ENCODE measurements at places on chromosomes 5 and 9.

DNA sequence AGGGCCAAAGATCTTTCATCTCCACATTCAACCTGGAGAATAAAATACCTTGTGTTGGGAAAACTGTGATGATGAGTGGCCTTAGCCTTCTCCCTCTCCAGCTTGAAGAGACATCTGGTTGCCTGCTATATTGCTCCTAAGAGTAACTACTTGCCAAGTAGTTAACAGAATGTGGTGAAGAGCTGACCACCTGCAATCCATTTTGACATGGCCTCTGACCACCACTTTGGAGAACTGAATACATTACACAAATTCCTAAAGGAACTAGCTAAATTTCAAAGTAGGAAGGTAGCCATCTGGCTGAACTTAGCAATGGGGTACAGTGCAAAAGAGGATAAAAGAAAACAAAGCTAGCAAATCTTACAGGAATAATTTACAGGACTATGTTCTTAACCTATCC, 7.2 kb downstream of the TBCA start:
- DNase-seq = no peak

DNA sequence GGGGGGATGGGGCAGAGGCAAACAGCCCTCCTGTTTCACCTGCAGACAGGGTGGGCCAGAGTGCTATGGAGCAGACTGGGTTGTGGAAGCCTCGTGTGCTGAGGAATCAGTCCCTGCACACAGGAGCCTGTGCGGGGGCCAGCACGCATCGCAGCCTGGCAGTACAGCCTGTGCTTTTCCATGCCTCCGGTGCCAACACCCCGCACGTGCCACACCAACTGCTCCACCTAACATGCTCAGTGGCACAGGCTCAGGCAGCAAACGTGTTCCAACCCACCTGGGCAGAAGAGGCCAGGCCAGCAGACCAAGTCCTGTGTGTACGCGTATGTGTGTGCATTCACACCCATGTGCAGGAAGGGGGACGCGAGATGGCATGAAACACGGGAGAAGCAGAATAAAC, 37.4 kb upstream of the FBXW11 start:
- DNase-seq = no peak

- DNase-seq = no peak
These were observed 56.2 kb upstream of the ANKRD33B start for GRCh38 chr5:10507575-10508096.

GRCh38 chr9:91978740-91979414, 28.8 kb upstream of the ROR2 start:
- DNase-seq = peak; percentile 40

DNA sequence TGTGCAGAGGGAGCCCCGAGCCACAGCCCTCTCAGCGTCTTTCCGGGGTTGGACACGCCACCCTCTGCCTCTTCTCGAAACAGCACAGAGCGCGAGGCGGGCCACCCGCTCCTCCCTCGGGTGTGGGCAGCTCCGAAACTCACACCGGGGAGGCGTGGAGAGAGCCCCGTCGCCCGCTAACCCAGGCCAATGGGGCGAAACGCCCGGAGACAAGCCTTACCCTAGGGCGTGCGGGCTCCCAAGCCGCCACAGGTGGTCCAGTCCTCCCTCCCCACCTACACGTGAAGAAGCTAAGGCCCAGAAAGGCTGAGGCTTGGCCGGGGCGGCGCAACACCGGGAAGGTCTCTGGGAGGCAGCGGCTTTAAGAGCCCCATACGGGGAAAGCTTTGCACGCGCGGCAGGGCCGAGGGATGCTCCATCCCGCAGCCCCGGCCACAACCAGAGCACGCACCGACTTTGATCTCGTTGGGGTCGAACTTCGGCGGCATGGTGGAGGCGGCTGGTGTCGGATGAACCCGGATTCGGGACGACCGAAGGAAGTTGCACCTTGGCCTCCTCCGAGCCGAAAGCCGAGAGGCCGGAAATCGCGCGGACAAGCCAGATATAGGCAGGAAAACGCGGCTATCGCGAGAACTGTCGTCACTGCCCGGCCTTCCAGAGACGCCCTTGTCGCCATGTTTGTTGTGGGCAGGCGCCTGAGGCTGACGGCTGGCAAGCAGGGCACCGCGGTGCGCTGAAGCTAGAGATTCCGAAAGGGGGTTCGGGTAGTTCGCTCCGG, at the start of the genes LRSAM1 and RPL12:
Gene LRSAM1 (plus strand): TSS at position 681 of the 778 bp plus-strand sequence. CDS start 3,018 bp downstream, outside the sequence.
Gene RPL12 (minus strand): TSS at position 577 of the 778 bp plus-strand sequence. CDS start 89 bp downstream, at position 488.
- DNase-seq = peak; percentile 94

GRCh38 chr5:158463938-158464337, 605.0 kb upstream of the CLINT1 start:
- no peak for DNase-seq

DNA sequence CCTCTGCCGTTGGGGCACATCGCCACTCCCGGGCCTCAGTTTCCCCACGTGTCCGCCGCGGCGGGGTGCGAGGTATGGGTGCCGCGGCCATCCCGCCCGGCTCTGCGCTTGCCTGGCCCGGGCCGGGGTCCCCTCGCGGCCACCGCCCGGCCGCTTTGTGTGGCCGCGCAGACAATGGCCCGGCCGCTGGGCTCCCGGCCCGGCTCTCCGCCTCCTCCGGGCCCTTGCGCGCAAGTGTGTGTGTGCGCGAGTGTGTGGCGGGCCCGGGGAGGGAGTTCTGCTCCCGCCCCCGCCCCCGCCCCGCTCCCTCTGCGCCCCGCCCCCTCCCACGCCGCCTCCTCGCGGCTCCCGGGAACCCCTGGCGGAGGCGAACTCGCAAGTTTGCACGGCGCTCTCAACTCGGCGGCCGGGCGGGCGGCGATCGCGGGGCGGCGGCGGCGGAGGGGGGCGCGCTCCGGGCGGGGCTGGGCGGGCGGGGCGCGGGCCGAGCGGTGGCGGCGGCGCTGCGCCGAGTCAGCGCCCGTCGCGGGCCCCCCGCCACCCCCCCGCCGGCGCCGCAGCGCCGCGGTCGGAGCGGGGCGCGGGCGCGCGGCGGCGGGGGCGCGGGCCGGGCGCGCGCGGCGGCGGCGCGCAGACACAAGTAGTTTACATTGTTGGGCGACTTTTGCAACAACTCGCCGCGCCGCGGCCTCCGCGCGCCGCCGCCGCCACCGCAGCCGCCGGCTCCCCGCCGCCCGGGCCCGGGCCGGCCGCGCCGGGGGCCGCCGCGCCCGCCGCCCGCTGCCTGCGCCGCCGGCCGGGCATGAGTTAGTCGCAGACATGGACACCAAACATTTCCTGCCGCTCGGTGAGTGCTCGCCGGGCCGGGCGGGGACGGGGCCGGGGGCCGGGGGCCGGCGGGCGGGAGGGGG, at the start of gene RXRA:
Gene RXRA (plus strand): TSS at position 643 of the 911 bp plus-strand sequence. CDS start 177 bp downstream, at position 820.
- DNase-seq = peak; percentile 92

DNA sequence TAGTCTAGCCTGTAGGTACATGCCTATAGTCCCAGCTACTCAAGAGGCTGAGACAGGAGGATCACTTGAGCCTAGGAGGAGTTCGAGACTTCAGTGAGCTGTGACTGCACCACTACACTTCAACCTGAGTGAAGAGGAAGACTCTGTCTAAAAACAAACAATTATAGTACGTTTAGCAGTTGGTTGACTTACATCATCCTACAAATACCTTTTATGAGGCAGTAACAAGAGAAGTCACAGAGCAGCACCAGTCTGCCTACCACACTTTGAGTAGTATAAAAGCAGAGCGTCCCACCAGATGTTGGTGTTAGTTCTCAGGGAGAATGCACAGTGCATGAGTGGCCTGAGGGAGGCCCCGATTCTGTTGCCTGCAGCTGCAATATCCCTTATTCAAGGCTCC, 16.1 kb downstream of the ZFR start:
- DNase-seq = no peak

DNA sequence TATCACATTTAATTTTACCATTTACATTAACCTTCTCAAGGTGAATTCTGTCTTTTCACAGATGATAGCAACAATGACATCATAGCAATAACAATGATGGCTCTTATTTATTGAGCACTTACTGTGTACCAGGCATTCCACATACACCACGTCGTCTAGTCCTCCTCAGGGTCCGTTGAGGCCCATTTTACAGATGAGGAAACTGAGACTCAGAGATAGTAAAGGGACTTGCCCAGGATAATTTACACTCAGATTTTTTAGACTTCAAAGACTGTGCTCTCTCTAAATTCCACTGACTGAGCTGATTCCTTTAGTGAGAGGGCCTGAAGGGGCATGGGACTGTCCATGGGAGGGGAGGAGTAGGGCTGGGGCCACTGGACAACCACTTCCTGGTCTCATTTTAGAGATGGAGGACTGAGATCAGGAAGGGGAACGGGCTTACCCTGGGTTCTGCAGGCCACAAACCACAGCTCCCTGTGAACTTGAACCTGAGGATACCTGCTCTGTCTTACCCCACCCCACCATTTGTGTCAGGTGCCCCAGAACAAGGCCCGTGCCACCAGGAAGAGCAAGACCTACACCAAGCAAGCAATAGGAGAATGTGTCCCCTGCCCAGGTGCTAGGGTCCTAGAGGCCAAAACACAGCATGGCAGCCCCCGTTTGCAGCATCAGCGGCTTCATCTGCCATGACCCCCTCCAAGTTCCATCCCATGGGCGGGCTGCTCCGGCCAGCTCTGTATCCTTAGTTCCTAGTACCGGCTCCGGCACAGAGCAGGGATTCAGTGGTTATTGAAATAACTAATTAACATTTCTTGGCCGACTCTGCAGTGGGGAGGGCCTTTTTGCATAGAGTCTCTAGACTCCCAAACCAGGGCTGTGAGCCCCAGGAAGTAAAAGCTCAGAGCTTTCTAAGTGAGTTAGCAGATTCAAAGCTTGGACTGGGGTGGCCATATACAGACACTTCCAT, 96.6 kb downstream of the RGS3 start:
- no peak for DNase-seq

GRCh38 chr5:173872957-173873305, 15.2 kb upstream of the CPEB4 start:
- DNase-seq = no peak

- no peak for DNase-seq
These were observed 7.7 kb downstream of the DNLZ start for GRCh38 chr9:136355616-136356557.

GRCh38 chr9:21679432-21679831, 123.0 kb upstream of the MTAP start:
- no peak for DNase-seq

- DNase-seq = no peak
These were observed 48.4 kb upstream of the TUT7 start for GRCh38 chr9:86402591-86402990.

DNA sequence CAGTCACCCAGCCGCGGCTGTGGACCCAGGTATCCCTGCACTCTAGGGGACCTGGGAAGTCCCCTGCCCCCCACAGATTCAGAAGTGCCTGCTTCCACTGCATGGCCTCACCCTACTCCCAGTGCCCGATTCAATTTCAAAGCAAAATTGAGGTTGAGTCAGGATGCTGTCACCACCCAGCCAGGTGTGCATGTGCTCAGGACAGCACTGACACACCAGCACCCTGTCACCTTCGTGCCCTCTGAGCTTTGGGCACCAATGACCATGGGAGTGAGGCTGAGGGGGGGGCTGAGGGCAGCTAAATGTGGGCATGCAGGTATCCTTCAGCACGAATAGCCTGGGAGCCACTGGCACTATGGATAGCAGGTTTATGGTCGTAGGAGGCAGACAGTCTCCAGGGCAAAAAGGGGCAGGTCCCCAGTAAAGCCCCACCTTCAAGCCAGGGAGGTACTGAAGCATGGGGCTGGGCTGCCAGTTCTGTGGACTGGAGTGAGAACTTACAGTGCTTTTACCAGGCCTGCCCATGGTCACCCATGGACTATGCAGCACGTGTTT, 1151.6 kb upstream of the CDH6 start:
- no peak for DNase-seq

DNA sequence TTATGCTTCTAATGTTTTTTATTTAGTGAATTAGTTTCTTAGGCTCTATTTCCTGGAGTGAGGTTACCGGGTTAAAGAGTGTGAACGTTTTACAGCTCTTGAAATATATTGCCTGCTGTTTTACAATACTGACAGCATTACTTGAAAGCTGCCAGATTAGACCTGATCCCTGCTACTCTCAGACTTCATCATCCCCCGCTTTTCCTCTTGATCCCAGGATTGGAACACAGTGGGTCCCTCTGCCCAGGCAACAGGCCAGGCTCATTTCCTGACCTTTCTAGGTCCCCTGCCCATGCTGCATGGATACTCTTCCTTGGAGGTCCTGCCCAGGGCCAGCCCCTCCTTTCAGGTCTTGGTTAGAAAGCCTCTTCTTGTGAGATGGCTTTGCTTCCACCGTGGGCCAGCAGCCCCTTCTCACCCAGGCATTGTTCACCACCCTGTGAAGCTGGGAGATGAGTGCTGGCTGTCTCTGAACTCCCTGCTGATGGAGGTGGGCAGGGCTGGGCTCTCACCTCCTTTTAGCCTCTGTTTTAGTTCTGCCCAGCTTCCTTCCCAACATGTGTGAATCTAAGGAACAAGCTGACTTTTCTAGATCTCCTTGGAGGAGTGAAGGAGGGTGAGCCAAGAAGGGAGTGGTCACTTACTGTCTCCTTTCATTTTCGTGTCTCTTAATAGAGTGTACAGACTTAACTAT, 15.5 kb upstream of the FAM120AOS start:
- peak; percentile 49 for DNase-seq

GRCh38 chr5:77461287-77461686, 30.8 kb downstream of the WDR41 start:
- no peak for DNase-seq

DNA sequence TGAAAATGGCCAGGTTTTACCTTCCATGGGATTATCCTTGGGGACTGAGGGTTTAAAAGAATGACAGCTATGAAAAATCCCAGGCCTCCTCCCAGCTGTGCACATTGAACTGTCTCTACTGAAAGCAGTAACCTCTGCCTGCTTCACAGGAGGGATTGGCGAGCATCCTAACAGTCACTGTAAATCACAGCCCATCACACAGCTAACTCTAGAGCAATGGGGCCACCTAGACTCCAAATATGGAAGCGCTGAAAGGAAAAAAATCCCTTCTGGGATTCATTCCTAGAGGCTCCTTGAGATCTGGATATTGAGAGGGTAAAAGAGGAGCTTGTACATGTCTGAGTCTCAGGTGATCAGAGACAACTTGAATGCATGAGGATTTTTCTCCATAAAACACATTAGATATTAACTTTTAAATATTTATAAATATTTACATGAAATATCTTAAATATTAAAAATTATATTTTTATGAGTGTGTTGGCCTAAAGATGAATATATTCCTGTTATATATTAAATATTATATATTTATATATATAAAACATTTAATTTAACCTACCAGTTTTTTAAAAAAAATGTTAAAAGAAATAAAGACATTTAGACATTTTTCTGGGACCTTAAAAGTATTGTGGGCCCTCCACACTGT, 133.8 kb upstream of the SLC24A2 start:
- DNase-seq = peak; percentile 70

DNA sequence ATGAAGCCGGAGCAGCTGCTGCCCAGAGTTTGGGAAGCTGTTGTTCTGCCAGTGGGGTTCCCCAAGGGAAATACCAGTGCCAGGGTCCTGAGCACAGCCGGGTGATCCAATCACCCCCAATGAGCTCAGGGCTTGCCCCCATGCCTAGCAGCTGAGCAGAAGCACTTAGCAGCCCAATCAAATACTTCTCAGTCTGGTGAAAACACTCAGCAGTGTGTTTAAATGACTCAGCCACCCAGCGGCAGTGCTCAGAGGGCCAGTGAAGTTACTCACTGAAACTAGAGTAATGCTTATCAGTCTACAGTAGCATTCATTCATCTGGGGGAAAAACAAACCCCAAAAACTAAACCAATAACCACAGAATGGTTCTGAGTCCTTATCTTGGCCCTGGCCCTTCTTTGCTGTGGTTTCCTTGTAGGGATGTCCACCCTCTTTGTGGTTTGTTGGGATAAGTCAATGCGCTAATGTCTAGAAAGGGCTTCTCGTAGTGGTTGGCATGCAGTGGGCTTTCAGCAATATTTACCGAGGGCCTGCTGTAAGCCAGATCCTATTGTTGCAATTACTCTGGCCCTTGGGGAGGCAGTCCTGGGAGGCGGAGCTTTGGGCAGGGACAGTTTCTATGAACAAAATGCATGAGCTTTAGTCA, 43.1 kb downstream of the LHX2 start:
- no peak for DNase-seq

GRCh38 chr9:89929673-89930480, 325.1 kb downstream of the GADD45G start:
- DNase-seq = no peak

Data from D341Med (cell line).